HS-5 (cell line): ENCODE measurements at places on chromosomes 4 and X.

DNA sequence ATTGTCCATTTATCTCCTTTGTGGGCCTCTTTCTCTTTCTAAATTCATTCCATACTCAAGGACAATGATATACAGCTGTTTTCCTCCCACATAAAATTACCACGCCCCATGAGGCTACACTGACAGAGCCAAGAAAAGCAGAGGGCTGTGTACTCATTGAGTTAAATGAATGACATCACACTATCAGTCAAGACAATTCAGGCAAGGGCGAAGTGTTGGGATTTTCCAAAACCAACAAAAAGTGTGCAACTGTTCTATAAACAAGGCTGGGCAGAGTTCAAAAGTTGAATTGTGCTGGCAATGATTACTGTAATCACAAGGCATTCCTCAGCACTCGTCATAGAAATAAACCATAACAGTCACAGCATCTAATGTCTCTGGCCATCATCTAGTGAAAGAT is 799.6 kb upstream of the DIAPH2 start:
- no peak for DNase-seq

- no peak for DNase-seq
These were observed 3.8 kb upstream of the SERPINA7 start for GRCh38 chrX:106042296-106042695.

- no peak for DNase-seq
These were observed 807 bp downstream of the PGRMC1 start for GRCh38 chrX:119236623-119237561.

DNA sequence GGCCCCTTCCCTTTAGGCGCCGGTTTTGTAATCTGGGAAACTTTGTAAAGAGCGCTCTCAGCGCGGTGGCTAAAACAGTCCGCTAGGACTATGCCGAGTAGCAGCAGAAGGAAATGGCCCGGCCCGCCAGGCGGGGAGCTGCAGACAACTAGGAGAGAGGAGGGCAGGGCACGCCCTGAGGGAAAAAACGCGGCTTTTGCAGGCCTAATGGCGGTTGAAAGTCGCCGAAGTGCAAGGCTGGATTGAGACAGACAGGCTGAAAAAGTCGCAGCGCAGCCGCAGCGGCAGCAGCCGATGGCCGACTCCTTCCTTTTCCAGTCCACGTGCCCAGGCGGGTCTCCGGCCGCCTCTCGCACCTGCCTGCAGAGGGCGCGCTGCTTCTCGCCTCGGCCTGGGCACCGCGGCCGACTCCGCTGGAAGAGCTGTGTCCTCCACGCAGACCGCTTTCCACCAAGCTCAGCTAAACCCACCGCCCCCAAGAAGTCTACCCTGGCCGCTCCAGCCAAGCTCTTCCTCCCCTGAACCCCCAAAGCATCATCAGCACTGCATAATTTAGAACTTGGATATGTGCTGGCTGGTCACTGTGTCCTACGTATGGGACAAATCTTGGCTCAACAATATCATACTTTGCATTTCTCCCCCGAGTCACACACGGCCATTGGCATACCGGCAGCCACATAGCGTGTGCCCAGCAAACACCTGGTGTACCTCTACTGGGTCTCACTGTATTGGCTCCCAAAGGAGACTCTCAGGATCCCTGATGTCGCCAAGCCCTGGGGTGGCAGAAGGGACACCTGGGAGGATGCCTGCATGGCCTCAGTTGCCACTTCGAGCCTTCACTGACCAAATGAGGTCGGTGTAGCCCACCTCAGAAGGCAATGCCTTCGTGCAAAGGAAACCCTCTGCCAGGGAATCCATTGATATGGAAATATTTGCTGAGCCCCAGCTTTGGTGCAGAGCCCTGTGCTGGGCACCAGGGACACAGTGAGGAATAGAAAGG is 14.5 kb downstream of the SLC25A5 start:
- DNase-seq, result no peak

GRCh38 chrX:45852884-45853283 is 652.2 kb upstream of the DIPK2B start:
- DNase-seq, result no peak

- DNase-seq, result peak; percentile 29
These were observed 1440.2 kb downstream of the ADGRL3 start for GRCh38 chr4:62640296-62640695.

DNA sequence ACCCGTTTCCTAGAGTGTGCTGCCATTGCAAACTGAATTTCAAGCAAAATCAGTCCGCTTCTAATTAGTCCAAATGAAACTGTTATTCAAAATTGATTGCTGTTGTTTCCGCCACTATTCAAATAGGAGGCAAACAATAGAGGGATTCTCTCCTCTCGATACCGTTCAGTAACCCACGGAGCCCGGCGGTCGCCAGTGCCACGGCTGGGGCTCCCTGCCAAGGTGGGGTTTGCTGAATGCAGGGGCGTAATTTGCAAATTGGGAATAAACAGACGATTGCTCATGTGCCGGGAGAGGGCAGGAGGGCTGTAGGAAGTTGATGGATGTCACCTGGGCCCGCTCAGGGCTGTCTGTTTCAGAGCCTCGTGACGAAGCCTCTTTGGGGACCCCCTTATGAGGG is 8.8 kb downstream of the ADRA2C start:
- no peak for DNase-seq
